Heart left ventricle (tissue), 16 donors: ENCODE measurements at places on chromosomes 1 and 21. TPM values are rescaled to one million over a fixed set of nuclear protein-coding genes. Genes with fewer than 3 reads are reported as not detected.

DNA sequence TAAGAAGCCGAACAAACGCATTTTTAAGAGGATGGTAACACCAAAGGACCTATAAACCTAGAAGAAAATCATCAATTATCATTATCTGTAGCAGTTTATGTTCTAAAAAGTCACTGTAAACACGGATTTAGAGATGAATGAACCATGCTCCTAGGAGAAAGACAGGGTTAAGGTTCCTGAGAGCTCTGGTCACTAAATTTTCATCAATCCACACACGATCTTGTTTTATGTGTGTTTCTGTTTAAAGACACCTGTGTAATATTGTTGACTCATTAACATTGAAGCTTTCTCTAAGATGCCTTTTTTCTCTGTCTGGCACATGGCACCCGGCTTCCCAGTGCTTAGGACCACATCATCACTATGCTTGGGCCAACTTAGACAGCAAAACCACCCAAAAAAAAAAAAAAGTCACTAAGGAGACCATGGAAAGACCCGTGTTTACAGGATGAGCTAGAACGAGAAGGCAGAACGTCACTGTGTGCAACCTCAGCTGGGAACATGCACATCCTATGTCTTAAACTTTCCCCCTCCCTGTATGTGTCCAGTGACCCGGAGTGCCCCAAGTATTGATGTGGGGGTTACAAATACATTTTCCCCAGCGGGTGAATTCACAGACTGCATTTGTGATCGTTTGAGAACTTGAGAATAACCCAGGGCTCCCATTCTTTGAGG, 55.8 kb upstream of the PDE9A start:
- no peak for DNase-seq

- no peak for DNase-seq
Measured at GRCh38 chr1:246001142-246001836, 505.8 kb downstream of the SMYD3 start.

DNA sequence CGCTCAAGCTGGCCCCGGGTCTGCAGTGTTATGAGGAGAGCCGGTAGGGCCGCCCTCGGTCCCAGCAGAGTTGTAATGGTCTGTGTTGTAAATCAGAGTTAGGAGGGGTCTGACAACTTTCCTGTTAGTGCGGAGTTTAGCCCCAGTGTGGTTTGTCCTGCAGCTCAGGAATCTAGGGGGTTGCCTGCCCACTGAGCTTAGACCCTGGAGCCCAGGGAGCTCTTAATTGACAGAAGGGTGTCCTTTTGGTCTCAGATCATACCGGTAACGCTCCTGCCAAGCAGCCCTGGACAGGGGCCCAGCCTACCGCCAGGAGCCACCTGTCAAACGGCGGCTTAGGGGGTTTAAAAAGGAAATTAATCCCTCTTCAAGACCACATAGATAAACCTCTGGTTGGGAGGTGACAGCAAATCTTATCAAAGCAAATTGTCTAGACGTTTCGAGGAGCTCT, 164.4 kb downstream of the DYRK1A start:
- DNase-seq = no peak

- no peak for DNase-seq
Measured at GRCh38 chr1:200428482-200429205, 18.8 kb upstream of the ZNF281 start.

GRCh38 chr1:67811781-67812180, 21.5 kb downstream of the GNG12 start:
- no peak for DNase-seq

GRCh38 chr1:3036447-3037280, 15.4 kb downstream of the ACTRT2 start:
- DNase-seq = peak; percentile 7

- no peak for DNase-seq
Measured at GRCh38 chr1:77218477-77219165, 609 bp downstream of the PIGK start.

DNA sequence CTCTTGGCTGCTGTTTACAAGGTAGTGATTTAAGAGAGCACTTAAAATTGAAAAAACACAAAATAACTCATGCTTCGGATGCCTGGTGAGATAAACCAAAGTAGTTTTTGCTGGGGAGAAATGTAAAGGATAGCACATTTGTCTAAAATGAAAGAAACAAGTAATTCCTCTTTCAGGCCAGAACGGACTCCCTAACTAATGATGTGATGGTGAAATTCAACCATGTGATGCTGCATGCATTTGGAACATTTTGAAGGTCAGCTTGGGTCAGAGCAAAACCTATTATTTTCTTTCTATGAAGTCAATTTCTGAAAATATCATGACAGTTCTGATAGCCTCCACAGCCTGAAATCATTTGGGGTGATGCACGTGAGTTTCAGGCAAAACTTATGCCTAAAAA, 27.6 kb downstream of the NMNAT2 start:
- no peak for DNase-seq

- DNase-seq = no peak
Measured at GRCh38 chr1:167118188-167118587, 24.3 kb downstream of the STYXL2 start.

The CFHR5 gene
- polyA plus RNA-seq = not detected

The AKNAD1 gene
- 0.14 TPM for polyA plus RNA-seq

The CFAP74 gene
- polyA plus RNA-seq = not detected

The SPATA1 gene
- not detected for polyA plus RNA-seq
